HS-5 (cell line): ENCODE measurements at places on chromosomes 16 and 17.

DNA sequence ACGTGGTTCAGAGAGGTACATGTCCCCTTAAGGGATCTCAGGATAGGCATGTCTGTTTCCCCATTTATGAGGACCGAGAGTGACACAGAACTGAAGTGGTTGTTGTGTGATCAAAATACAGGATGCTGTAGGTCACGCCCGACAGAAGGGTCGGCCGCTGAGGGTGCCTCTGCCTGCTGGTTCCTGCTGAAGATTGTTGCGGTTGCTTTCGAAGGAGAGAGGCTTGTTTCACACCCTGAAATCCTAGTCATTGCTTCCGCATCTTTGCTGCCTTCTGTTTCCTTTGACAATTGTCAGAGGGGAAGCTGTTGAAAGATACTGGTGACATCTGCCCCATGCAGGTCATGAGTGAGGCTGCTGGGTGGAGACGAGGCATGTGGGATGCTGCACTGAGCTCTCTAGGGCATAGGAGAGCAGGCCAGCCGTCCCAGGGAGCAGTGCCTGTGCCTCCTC, 3.8 kb upstream of the NAT9 start:
- no peak for DNase-seq

DNA sequence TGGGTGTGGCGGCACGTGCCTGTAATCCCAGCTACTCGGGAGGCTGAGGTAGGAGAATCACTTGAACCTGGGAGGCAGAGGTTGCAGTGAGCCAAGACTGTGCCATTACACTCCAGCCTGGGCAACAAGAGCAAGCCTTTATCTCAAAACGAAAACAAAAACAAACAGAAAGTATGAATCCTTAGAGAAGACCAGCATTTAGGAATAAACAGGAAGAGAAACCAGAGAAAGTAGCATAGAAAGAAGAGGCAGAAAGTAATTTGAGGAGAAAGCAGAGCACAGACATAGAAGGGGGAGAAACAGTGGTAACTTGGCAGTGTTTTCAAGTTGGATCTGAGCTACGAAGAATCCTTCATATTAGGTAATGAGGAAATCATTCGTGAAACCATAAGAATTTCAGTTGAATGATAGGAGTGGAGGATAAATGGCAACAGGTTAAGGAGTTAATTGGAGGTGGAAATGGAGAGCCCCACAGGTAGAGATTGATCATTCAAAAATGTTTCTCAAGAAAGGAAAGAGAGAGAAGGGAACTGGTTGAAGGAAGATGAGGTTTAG, 9.7 kb upstream of the CCL2 start:
- no peak for DNase-seq

DNA sequence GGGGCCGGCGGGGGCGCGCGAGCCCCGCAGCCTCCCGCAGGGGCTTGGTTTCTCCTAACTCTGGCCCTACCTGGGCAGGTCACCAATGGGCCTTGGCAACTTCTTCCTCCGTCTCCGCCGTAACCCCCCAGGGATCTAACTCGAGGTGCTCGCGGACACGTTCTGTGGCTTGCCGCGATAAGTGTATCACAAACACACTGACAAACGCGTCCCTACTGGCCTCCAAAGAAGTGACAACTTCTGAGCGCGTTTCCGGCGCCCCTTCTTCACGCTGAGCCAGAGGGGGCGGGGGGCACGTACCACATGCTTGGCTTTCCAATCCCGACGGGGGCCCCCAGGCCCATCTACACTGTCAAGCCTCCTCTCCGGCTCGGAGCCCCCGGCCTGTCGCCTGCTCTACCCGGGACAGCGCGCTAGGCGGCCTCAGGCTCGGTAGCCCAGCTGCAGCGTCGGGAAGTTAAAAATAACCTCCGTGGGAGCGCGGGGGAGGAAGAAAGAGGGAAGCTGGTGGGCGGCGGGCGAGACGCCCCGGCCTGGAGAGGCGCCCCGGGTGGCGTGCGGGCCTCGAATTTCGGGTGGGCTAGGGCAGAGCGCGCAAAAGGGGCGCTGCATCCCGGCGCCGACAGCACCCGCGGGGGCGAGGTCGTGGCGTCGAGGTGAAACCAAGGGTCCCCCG, 725 bp upstream of the SPHK1 start:
- DNase-seq = peak; percentile 38

- DNase-seq = no peak
Observed at GRCh38 chr16:27538528-27538927, 11.2 kb downstream of the GTF3C1 start.

DNA sequence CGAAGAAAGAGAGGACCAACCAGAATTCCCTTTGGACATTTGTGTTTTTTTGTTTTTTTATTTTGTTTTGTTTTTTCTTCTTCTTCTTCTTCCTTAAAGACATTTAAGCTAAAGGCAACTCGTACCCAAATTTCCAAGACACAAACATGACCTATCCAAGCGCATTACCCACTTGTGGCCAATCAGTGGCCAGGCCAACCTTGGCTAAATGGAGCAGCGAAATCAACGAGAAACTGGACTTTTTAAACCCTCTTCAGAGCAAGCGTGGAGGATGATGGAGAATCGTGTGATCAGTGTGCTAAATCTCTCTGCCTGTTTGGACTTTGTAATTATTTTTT, 3.6 kb downstream of the SOX9 start:
- DNase-seq = no peak

DNA sequence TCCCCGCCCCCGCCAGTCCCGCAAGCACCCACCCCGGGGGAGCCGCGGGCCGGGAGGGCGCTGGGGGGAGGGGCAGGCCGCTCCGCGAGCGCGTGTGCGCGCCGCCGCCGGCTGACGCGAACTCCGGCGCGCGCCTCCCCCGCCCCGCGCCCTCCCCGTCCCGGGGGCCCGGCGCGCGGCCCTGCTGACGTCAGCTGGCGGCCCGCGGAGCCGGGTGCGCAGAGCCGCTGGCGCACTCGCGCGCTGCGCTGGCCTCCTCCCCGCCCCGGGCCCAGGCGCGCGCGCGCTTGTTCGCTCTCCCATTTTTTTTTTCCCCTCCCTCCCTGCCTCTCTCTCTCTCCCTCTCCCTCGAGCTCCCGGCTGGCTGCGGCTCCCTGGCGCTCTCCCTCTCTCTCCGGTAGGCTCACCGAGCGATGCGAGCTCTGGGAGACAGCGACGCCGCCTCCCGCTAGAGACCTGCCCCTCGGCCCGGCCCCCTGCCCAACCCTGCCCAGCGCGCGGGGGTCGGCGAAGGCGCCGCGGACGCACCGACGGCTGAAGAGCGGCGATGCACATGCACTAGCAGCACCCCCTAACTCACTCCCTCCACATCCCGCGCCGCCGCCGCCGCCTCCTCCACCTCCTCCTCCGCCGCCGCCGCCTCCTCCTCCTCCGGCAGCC, at the start of gene GNAO1:
Gene GNAO1, plus strand, starts transcription at position 334 of the 660 bp plus-strand sequence. CDS start 747 bp downstream, outside the sequence.
- DNase-seq = no peak

GRCh38 chr16:88055356-88055755, 104.1 kb downstream of the BANP start:
- DNase-seq = no peak

DNA sequence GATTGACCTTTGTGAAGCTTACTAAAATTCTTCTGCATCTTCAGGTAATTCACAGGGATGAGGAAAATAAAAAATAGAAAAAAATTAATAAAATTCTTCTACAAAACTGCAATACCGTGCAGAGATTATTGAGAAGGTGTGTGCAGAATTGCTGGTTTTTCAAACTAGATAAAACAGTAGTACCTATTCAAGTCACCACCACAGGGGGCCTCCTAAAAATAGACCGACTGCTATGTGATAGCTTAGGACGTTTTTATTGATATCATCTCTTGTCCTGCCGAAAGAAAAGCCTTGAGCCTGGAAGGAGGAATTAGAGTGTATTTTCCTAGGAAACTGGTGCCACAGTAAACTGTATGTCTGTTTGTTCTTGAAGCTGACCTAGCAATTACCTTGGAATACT, 325.9 kb downstream of the ZFHX3 start:
- no peak for DNase-seq
